GM12864 (cell line): ENCODE measurements at places on chromosomes 6 and 20.

DNA sequence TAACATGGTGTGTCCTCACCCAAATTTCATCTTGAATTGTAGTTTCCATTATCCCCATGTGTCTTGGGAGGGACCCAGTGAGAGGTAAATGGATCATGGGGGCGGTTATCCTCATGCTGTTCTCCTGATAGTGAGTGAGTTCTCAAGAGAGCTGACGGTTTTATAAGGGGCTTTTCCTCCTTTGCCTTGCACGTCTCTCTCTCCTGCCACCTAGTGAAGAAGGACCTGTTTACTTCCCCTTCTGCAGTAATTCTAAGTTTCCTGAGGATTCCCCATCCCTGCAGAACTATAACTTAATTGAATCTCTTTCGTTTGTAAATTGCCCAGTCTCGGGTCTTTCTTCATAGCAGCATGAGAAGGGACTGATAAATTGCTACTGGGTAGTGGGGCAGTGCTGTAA lies 789.3 kb downstream of the FRK start:
- no peak for DNase-seq

DNA sequence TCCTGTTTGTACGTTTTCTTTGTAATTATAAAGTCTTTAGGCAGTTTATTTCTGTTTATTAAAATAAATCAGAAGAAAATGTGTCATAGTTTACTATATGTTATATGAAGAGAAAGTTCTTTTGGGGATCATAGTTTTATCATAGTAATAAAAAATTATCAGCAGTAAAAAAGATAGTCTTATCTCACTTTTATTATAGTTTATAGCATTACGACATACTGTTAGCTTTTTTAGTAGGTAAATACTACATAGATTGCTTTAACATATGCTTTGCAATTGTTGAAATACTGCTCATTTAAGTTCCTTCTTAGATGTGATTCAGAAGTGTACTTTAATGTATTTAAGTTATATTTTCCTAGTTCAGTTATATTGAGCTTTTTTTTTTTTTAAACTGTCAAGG lies 13.9 kb downstream of the QKI start:
- no peak for DNase-seq

DNA sequence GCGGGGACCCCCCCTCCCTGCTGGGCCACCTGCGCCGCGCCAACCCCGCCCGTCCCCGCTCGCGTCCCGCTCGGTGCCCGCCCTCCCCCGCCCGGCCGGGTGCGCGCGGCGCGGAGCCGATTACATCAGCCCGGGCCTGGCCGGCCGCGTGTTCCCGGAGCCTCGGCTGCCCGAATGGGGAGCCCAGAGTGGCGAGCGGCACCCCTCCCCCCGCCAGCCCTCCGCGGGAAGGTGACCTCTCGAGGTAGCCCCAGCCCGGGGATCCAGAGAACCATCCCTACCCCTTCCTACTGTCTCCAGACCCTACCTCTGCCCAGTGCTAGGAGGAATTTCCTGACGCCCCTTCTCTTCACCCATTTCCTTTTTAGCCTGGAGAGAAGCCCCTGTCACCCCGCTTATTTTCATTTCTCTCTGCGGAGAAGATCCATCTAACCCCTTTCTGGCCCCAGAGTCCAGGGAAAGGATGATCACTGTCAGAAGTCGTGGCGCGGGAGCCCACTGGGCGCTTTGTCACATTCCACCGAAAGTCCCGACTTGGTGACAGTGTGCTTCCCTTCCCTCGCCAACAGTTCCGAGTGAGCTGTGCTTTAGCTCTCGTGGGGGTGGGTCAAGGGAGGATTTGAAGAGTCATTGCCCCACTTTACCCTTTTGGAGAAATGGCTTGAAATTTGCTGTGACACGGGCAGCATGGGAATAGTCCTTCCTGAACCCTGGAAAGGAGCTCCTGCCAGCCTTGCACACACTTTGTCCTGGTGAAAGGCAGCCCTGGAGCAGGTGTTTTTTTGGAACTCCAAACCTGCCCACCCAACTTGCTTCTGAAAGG lies 2.1 kb downstream of the VEGFA start:
- no peak for DNase-seq

DNA sequence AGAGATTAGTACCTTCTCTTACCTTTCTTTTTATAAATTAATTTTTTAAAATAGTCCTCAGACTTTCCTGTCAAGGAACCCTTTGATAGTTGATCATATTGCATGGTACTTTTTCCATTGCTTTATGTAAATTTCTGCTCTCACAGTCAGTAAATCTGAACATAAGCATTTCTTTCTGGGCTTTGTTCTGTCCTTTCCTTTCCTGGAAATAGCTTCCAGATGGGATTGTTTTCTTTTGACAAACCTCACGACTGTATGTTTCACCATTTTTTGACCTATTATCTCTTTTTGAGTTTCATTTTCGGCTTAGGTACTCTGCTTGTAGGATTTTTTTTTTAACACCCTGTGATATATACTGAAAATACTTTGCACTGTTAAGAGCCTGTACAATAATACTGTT lies 32.6 kb downstream of the UTRN start:
- DNase-seq: no peak

- peak; percentile 27 for DNase-seq
Observed at GRCh38 chr6:134111062-134111677, 58.7 kb upstream of the SLC2A12 start.

DNA sequence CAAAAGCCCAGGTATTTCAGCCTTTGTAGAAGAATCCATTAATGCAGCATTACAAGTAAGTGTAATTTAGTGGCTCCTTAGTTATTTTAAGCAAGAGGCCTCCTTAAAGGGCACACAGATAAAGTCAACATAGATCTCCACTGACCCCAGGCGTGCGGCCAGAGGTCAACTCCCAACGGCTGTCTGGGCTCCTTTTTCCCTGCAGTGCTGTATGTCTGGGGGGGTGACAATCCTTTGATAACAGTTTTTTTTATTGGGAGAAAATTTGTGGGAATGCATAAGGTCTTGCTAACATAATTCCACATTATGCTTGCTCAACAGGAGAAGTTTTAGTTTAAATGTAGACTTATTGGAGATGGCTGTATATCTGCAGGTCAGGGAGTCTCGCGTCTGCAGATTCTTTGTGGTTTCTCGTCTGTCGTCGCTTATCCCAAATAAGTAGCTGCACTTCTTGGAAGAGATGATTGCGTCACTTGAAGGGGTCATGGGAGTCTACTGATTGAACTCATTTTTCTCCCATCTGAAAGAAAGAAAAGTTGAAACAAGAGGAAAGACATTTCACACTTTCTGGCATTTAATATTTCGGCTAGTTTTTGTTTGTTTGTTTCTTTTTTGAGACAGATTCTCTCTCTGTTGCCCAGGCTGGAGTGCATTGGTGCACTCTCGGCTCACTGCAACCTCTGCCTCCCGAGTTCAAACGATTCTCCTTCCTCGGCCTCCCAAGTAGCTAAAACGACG lies 151.7 kb upstream of the AKAP12 start:
- no peak for DNase-seq

DNA sequence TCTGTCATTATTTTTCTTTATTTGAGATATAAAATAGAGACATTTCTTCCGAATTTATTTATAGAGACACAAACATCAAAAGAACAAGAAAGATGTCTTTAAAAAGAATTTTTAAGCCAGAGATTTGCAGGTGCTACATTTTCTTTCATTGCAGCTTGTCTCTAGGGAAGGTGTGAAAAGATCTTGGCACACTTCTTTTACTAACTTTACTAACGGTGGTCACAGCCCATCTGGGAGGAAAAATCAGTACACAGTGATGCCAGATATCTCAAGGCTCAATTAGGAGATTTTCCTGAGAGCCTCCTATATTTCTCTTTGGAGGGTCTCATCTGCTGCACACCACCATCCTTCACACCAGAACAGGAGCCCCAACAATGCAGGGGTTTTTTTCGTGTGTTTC lies 29.5 kb downstream of the ABRACL start:
- no peak for DNase-seq

GRCh38 chr6:57254055-57254717 lies 32.1 kb upstream of the RAB23 start:
- no peak for DNase-seq

DNA sequence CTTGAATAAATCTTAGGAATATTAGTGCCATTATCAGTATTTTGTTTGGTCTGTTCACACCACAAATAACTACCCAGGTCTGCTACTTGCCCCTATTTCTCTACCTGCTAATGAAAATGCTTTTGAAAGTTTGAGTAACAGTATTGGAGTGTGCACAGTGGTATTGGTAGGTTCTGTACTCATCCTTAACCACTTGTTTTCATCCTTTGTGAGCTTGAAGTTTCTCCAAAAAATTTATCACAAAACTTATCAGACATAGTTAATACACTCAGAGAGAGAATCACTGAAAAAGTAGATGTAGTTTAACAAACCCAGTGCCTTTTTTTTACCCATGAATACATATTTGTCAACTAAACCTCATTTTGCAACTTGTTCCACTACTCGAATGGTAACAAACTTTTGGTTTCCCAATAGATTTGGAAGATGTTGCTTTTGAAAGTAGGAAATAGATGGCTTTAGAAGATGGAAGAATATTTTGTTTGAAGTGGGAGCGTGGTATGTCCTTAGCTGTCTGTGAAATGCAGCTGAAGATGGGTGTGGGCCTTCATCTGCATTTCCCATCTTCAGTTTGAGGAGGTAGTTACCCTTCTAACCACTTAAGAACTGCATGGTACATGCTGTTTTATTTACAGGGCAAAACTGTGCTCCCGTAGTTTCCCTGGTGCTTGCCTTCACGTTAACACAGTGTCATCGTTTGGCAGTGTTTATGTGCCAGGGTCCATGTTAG lies 9.0 kb downstream of the PTPN1 start:
- no peak for DNase-seq

- DNase-seq: no peak
Observed at GRCh38 chr6:162615016-162615705, 112.4 kb downstream of the PRKN start.

DNA sequence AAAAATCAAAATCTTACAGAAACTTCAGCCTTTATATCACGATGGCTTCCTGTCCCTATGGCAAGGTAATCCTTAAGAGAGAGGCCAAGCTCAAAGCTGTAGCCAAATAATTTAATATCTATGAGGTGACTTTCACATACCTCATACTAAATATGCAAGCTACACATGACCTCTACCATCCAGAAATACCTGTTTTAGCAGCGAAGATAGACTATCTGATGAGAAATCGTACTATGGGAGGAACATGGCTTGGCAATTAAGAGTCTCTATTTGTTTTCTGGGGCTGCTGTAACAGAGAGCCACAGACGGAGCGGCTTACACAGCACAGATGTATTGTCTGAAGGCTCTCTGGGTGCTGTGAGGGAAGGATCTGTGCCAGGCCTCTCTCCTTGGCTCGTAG lies 31.0 kb upstream of the SALL4 start:
- DNase-seq: no peak

- no peak for DNase-seq
Observed at GRCh38 chr20:34618676-34619075, 58.2 kb downstream of the PIGU start.

- no peak for DNase-seq
Observed at GRCh38 chr6:111989743-111990142, 64.2 kb upstream of the CCN6 start.

GRCh38 chr6:108588586-108588985 lies 27.9 kb downstream of the FOXO3 start:
- no peak for DNase-seq

DNA sequence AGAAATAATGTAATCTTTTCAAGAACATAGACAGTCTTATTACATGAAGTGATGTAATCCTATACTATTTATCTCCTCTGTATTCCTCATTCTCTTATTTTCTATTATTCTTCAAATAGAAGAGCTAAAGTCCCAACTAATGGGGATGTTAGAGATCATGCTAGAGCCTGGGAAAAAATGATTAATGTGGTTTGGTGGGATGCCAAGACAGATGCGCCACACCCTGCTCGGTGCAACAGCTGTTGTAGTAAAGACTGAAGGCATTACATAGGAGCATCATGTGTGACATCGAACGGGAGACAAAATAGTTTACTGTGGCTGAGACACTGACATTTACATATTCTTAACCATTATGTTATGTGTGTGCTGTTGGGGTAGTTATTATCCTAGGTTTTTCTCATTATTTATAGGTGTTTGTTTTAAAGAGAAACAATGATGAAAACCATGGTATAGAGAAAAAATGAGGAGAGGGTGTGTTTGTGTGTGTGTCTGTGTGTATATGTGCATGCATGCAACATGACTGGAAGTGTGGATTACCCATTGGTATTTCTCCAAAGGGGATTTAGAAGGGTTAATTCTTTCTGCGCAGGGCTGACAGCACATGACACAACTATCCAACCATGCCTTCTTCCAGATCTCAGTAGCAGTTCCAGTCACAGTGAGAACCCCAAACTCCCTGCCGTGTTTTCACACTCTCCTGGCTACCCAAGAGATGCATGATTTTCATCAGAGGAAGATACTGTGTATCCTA lies 155.3 kb downstream of the EYA4 start:
- no peak for DNase-seq

DNA sequence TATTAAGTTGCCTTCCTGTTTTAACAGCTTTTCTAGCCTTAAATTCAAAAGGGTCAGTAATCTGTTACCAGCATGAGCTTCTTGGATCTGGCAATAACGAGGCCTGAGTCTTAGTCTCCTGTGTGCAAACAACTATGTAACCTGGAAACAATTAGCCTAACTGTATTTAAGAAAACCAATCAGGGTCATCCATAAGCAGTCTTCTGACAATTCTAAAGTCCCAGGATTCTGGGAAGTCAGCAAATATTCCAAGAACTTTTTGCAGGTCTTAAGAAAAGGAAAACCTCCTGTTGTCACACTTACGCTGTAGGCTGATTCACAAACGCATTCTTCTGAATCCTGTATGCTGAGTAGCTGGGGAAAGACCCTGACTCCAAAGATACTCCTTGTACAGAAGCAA lies 90.4 kb downstream of the COL12A1 start:
- no peak for DNase-seq

GRCh38 chr20:62142252-62143080 lies 728 bp downstream of the PSMA7 start:
- no peak for DNase-seq

DNA sequence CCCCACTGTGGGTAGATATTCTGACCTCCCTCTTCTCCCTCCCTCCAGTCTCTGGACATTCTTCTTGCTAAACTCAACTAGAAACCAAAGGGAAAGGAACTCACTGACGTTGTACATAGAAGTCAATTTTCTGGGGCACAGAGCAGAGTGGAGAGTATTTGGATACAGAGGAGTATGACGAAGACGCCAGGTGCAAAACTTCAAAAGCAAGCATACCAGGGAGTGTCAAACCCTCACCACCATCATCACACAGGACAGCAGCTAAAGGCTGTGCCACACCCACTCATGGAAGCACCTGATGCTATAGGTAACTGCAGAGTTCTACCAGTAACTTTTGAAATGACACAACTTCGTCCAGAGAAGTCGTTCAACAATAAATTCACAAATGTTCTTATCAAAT lies 64.8 kb downstream of the FYN start:
- no peak for DNase-seq

- DNase-seq: no peak
Observed at GRCh38 chr20:54208548-54209176, 775 bp downstream of the PFDN4 start.

GRCh38 chr6:123788319-123788718 lies 15.3 kb upstream of the NKAIN2 start:
- no peak for DNase-seq

- DNase-seq: no peak
Observed at GRCh38 chr20:56285496-56285895, 37.0 kb downstream of the MC3R start.
